ENCODE measurements at places on chromosomes 16 and 17.

DNA sequence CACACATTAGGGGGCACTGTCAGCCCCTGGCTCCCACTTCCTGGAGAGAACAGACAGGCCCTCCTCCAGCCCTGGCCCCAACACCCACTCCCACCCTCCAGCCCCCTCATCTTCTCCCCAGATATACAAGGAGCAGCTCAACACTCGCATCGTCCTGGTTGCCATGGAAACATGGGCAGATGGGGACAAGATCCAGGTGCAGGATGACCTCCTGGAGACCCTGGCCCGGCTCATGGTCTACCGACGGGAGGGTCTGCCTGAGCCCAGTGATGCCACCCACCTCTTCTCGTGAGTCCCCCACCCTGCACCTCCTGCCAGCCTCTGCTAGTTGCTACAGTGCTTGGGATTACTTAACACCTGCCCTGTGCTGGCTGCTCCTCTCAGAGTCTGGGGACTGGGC lies 14.4 kb downstream of the ADAM11 start:
- DNase-seq: no peak

- no peak for DNase-seq
Measured at GRCh38 chr16:1794221-1794871, 841 bp upstream of the IGFALS start.

GRCh38 chr16:86827521-86827920 lies 249.2 kb downstream of the FOXL1 start:
- DNase-seq: no peak

DNA sequence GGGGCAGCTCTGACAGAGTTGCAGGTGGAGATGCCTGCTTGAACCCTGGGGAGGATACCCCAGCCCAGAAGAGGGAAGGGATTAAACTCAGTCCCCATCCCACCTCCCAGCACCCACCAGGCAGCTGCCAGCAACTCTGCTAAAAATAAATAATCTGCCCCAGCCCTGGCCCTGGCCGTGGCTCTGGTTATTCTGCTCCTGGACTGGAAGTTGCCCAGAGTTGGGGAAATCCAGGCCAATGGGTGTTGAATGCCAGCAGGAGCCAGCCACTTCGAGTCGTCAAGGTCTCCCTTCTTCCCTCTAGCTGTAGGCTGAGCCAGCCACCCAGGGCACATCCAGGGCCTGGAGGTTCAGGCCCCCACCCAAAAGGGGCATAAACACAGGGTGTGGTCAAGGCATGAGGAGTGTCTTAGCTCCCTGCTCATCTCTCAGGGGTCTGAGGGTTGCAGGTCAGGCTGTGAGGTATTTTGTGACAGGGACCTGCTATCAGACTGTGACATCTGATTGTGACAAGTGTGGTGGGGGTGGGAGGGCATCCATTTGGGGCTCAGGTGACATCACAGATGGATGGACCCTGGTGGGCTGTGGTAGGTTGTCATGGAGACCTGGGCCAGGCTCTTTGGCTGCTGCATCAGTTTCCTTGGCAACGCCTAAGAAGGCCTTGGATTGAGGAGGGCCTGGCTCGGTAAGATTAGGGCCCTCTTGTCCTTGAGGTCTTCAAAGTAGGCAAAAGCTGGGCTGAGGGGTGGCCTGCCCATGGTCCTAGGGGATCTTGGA lies 1.0 kb upstream of the RRAD start:
- DNase-seq: no peak

GRCh38 chr16:80058214-80058613 lies 457.7 kb upstream of the MAF start:
- DNase-seq: no peak

GRCh38 chr16:83365166-83365565 lies 442.6 kb upstream of the HSBP1 start:
- DNase-seq: no peak

DNA sequence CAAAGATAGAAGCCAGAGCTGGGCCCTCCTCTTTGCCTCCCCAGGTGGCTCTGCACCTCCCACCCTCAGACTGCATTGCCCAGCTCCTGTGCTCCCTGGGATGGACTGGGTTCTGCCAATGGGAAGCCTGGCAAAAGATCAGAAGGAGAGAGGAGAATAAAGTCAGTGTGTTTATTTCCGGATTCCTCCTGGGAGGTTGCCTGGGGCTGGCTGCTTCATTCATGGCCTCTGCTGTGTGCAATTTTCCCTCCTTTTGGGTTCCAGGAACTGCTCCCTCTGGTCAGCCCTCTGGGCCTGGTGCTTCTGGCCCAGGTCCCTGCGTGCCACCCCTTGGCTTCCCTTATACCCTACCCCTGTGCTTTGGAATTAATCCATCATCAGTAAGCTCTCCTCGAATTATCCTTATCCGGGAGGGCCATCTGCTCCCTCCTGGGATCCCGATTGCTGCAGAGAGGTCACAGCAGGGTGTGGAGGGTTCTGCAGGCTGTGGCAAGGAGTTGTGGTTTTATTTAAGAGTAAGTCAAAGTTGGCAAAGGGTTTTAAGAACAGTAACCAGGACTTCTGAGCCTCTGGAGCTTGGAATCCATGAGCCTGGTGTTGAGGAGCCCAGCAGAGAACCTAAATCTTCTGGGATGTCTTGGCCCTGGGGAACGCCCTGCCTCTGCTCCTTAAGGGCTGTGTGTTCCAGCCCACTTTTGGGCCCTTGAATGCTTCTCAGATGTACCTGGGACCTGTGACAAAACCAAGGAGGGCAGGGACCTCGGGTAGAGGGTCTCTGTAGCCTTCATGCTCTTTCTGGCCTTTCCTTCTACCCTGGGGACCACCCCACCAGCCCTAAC lies 8.2 kb upstream of the MMP2 start:
- no peak for DNase-seq

- DNase-seq: no peak
Measured at GRCh38 chr16:50183316-50183715, 30.2 kb downstream of the TENT4B start.

GRCh38 chr16:2769100-2769529 lies 8.0 kb downstream of the ELOB start:
- DNase-seq: no peak

- no peak for DNase-seq
Measured at GRCh38 chr16:70805380-70805779, 4.4 kb upstream of the VAC14 start.

GRCh38 chr17:47705536-47706530 lies 11.9 kb downstream of the TBKBP1 start:
- DNase-seq: no peak

DNA sequence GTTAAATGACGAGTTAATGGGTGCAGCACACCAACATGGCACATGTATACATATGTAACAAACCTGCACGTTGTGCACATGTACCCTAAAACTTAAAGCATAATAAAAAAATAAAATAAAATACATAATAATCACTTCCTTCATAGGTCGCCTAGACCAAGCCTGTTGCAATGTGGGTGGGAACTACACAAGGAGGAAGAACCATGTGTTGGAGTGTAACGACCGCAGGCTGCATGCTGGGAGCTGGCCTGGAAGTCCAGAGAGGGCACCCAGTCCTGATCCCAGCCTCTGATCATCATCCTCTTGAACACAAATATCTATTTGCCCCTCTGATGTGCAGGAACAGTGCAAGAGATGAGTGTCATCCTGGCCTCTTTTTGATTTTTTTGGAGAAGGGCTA lies 224.7 kb upstream of the ASIC2 start:
- no peak for DNase-seq

GRCh38 chr16:56938664-56939513 lies 6.9 kb downstream of the HERPUD1 start:
- DNase-seq: no peak

DNA sequence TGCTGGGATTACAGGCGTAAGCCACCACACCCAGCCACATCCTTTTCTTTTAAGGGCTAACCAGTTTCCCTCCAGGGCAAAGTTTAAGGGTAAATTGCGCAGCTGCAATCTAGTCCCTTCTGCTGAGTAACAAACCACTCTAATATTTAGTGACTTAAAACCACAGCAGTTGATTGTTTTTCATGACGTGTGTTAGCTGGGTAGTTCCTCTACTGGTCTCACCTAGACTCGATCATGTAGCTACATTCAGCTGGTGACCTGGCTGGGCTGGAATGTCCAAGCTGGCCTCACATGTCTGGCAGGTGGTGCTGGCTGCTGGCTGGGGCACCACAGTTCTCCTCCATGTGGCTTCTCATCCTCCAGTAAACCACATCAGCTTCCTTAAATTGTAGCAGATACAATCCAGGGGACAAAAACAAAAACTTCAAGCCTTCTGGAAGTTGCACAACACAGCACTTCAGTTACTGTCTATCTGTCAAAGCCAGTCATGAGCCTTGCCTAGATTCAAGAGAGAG lies 75.5 kb downstream of the GPRC5B start:
- DNase-seq: no peak

- DNase-seq: no peak
Measured at GRCh38 chr16:29972500-29972899, 1.2 kb upstream of the TAOK2 start.

DNA sequence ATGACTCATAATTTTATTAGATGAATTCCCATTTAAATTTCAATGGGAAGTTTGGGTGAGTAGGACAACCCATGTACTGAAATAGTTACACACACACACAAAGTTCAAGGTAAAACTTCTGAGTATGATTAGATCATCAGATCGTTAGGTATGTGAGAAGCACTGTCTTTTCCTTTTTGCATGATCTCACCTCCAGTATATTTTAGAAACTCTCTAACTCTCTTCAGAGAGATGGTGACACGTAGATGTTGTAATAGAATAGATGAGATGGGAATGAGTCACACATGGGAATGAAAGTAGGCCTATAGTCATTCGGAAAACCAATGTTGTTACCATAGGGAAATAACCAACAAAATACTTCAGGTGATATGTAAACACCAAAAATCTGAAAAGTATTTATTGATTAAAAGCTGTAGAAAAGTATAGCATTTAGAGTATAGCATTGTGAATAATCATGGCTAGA lies 22.2 kb downstream of the KRT23 start:
- DNase-seq: no peak

- DNase-seq: no peak
Measured at GRCh38 chr17:76635039-76635438, 8.5 kb downstream of the ST6GALNAC1 start.

GRCh38 chr17:40779181-40779909 lies 3.0 kb downstream of the KRT27 start:
- DNase-seq: no peak

DNA sequence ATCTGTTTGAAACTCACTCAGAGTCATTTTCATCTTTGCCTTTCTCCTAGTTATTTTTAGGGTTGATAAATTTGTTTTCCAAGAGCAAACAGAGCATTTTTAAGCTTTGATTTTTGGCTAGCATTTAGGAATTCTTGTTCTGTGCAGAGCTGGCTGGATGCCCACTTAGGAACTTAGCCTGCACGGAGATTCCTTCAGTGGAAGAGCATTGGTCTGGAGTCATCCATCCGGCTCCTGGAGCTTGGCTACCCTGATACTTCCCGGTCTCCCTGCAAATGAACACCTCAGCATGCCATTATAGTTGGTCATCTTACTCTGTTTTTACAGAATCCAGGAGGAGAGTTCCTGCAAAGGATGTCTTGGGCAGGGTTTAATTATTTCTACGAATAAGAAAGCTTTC lies 57.1 kb downstream of the SPECC1 start:
- no peak for DNase-seq

DNA sequence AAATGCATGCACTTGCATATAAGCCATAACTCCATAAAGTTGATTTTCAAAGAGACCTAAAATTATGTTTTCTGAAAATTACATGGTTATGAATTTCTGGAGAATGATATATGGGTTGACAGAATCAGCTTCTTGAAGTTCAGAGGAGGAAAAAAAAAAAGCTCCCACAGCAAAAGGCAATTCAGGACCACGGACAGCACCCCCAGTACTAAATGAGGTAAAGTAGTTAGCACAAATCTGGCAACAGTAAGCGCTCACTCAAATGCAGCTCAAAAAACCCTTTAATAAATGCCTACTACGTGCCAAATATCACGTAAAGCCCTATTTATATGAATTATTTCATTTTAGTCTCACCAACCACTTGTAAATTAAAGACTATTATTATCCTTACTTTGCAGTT lies 135.2 kb downstream of the SHISA9 start:
- DNase-seq: peak; percentile 56

GRCh38 chr17:164303-165235 lies 16.9 kb downstream of the DOC2B start:
- DNase-seq: peak; percentile 55

DNA sequence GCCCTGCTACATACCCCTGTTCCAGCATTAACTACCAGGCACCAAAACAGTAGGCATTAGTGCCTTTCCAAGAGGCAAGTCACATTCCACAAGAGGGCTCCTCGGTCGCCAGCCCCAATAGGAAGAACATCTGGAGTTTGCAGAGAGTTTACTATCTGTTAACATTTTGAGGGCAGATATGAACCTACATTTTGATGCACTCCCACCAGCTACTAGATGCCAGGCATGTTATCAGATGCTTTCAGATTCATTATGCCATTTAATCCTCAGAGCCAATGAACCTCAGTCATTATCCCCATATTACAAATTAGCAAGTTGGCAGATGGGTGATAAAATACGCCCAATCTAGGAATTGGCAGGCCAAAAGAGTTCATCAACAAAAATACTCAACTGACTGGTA lies 4.2 kb upstream of the CMTM2 start:
- no peak for DNase-seq

DNA sequence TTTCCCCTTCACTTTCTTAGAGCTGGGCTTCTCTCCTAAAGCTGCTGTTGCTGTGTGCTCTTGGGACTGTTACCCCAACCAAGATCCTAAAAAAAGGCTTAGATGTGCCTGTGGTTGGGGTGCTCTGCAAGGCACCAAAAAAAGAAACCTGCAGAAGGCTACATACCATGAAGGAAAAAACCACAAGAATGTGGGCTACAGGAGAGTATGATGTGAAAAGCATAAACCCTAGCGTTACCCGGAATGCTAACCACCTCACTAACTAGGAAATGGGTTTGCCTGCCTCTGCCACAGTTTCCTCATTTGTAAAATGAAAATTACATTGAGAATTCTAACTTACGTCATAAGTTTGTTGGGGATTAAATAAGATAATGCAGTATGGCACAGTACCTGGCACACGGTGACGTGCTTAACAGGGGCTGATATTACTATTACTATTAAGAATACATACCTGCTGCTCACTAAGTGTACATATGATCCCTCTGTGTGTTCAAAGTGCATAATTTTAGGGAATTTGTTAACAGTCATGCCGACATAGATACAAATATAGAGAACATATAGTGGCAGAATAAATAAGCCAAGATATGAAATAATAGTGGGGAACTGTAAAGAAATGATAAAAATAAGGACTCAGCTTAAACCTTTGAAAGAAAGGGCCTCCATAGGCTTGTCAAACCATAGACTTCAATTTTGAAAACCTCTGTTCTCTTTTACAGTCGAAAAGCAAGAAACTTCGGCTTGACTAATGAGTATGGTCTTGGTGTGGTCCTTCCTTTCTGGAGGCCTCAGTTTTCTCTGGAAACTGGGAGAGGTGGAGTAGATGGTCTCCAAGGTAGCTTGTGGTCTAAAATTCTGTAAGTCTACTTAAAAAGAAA lies 177.8 kb upstream of the TBX2 start:
- DNase-seq: no peak
